Ammon's horn (tissue), 1 donor: ENCODE measurements at places on chromosomes 16 and 17.
A peak's percentile ranks its signal among the peaks of the same experiment; 100 is the strongest.

GRCh38 chr16:19485611-19486010 is 36.3 kb downstream of the GDE1 start:
- DNase-seq: no peak

- no peak for DNase-seq
These were observed 5.2 kb downstream of the SLC4A1 start for GRCh38 chr17:44262654-44263225.

GRCh38 chr17:27807567-27808470 is 7.5 kb upstream of the NOS2 start:
- DNase-seq: peak; percentile 52

DNA sequence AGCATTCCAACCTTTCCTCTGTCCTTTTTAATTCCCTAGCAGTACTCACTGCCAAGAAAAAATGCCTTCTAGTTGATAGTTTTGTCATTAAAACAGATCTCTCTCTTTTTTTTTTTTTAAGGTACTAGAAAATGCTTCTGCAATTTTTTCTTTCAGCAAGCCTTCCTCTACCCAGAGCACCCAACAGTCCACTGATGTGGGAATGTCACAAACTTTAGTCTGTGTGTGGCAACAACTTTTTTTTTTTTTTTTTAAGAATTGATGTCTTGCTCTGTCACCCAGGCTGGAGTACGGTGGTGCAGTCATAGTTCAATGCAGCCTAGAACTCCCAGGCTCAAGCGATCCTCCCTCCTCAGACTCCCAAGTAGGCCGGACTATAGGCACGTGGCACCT is 34.7 kb downstream of the CDRT15 start:
- DNase-seq: no peak

DNA sequence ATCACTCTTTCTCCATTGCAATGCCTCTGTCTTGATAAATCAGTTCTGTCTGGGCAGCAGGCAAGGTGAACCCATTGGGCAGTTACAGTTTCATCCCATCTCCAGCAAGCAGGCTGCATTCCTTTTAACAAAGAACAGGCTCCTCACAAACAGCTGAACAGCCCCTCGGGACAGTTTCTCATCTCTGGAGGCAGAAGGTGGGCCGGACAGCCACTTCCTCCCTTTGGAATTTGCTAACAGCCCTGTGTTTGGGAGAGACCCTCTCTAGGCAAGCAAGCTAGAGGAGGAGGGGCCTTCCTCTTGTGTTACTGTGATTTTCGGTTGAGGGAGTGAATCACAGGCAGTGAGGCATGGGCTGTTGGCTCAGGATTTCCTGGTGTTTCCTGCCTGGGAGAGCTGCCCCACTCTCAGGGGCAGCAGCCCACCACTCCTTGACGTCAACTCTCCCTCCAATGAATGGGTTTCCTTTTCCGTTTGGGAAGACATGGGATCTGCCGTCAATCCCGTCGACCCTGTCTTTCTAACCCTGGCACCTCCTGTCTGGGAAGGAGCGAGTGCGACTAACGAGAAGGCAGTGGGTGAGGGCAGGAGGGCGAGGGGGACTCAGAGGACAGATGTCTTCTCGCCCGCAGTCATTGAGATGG is 3.7 kb upstream of the PGS1 start:
- no peak for DNase-seq

- DNase-seq: no peak
These were observed 204.3 kb downstream of the RAB11FIP4 start for GRCh38 chr17:31595666-31596381.

- DNase-seq: no peak
These were observed 149.1 kb downstream of the ZNF423 start for GRCh38 chr16:49706620-49707355.

DNA sequence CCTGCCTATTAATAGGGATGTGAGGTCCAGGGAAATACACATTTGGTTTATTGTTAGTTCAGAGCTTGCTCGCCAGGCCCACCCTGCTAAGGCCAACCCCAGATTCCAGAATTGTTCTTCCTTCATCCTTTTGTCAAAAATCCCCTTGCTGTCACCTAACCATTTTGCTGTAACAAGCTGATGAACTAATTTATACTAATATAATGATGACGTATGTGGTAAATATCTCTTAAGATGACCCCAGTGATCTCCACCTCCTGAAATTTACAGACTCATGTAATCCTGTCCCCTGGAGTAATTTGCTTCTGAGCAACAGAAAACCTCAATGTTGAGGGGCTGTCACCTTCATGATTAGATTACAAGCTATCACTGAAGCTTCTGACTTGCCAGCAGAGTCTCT is 236.3 kb upstream of the N4BP1 start:
- DNase-seq: no peak

DNA sequence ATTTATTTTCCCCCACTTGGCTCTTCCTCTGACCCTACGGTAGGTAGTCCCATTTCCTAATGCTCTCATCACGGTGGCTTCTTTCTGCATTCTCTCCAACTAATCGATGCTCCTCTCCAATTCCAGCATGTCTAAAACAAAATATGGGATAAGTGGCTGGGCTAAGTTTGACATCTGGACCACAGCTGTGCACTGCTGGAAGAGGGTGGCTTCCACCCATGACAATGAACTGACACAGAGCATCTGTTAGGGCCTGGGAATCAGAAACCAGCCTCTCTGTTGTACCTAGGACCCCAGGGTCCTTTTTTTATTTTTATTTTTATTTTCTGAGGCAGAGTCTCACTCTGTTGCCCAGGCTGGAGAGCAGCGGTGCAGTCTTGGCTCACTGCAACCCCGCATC is 29.0 kb upstream of the SLC39A11 start:
- DNase-seq: no peak

DNA sequence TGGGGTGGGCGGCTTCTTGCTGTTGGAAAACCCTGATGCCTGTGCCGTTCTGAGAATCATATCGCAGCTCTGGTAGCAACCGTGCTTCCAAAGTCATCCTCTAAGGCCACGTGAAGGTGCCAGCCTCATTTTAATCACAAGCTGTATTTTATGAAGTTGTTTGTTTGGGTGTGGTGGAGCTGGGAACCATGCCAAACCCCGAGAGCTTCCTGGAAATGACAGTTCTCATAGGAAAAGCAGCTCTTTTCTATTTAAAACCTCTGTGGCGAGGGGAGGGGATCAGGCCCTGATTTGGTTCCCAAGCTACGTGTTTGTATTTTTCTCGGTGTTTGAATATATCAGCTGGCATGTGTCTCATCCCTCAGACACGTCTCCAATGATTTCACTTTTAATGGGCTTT is 21.7 kb downstream of the KNOP1 start:
- DNase-seq: peak; percentile 54

- DNase-seq: no peak
These were observed 123.1 kb upstream of the MAF start for GRCh38 chr16:79723583-79724168.

- no peak for DNase-seq
These were observed 88.2 kb downstream of the NOG start for GRCh38 chr17:56681561-56682266.

DNA sequence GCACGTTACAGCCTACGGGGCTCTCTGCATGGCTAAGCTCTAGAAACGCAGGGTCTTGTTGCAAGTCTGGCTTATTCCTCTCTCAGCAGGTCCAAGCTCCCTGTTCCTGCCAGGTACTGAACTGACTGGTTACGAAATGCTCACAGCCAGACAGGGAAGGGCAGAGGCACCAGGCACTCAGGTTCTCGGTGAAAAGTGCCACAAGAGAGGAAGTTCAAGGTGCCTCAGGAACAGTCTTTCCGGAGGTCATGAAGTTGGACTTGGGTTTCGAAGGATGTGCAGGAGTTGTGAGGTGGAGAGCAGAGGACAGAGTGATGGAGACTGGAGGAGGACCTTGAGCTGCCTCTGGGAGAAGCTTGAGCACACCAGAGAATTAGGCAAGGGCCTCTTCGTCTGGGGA is 124.7 kb upstream of the GSE1 start:
- DNase-seq: no peak

DNA sequence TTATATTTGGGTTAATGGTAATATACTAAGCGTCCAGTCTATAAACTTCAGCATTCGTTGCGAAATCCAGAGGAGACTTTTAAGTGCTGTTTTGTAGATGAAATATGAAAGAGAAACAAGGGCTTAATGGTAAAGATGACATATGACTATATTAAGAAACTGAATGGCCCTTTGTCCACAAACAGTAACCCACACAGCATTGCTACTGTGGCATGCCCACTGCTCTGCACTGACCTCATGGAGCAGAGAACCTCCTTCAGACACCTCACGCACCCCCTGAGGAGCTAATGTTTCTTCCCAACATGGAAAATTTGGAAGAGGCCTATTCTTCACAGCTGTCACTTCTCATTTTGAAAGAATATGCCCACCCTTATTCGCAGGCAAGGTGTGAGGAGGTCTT is 26.7 kb downstream of the ASPA start:
- peak; percentile 89 for DNase-seq

GRCh38 chr17:31538080-31538762 is 146.7 kb downstream of the RAB11FIP4 start:
- no peak for DNase-seq
